Suppressor macrophage treated with lipopolysaccharide for 4 hours (primary cell): ENCODE measurements at places on chromosomes 2 and 18.

- no peak for DNase-seq
These were observed 53.8 kb upstream of the SLC66A3 start for GRCh38 chr2:11101430-11101829.

GRCh38 chr18:64090876-64091275 is 58.0 kb downstream of the LINC00305 start:
- no peak for DNase-seq

- DNase-seq, result no peak
These were observed 26.1 kb upstream of the SALL3 start for GRCh38 chr18:78953566-78953965.

- no peak for DNase-seq
These were observed 102.2 kb upstream of the RND3 start for GRCh38 chr2:150589681-150590080.

DNA sequence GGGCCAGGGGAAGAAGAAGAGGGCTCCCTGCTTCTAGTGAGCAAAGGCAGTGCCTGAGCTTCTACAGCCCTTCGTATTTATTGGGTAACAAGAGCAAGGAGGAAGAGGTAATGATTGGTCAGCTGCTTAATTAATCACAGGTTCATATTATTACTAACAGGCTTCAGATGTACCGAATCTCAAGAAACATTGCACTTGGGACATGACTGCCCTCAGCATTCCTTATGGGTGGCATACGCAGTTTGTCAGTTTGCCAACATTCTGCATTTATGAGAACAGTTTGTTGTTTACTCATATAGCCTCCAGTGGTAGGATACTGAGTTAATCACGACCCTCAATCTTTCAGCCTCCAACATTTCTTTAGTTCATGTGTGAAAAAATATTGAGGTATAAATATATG is 84.5 kb downstream of the HIBCH start:
- no peak for DNase-seq

GRCh38 chr2:241087420-241088268 is 14.4 kb downstream of the MTERF4 start:
- no peak for DNase-seq

GRCh38 chr18:33578518-33579348 is 714 bp downstream of the ASXL3 start:
- DNase-seq, result no peak

DNA sequence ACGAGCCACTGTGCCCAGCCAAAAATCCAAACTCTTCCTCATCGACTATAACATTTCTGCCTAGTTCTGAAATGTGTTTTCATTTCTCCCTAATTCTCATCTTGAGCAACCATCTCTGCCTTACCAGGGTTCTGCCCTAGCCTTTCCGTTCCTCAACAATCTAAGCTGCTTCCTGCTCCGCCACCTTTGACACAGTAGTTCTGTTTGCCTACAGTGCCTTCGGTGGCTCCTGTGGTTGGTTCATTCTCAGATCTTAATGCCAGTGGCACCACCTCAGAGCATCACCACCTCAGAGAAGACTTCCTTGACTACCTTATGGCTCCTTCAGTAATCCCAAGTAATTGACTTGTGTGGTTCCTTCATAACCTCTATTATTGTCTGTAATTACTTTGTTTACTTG is 3.8 kb downstream of the SOCS6 start:
- peak; percentile 34 for DNase-seq

- no peak for DNase-seq
These were observed 91.3 kb upstream of the RAB27B start for GRCh38 chr18:54736981-54737380.

GRCh38 chr2:106122157-106122556 is 71.9 kb downstream of the UXS1 start:
- no peak for DNase-seq

- no peak for DNase-seq
These were observed 9.5 kb upstream of the KCNG3 start for GRCh38 chr2:42503291-42503690.

GRCh38 chr2:8053216-8053615 is 628.6 kb upstream of the ID2 start:
- peak; percentile 50 for DNase-seq

- no peak for DNase-seq
These were observed 479.5 kb downstream of the TNS1 start for GRCh38 chr2:217523286-217523685.

DNA sequence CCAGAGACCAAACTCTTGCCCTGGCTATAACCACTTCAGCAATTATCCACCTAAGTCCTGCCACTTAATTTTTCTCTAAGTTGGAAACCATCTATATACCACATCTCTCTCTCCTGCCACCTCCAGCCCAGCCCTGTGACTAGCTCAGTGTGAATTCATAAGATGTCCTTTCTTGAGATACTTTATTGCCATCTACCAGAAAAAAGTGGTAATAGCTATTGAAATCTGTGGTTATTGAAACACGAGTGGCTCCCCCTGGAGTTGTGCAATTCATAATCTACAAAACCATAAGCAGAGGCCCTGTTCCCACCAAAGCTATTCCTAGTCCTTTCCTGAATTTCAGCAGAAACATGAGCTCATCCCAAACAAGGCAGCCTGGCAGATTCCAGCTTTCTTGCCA is 324.0 kb downstream of the TXNL1 start:
- DNase-seq, result no peak

GRCh38 chr2:47636176-47636575 is 146.8 kb upstream of the MSH6 start:
- no peak for DNase-seq

DNA sequence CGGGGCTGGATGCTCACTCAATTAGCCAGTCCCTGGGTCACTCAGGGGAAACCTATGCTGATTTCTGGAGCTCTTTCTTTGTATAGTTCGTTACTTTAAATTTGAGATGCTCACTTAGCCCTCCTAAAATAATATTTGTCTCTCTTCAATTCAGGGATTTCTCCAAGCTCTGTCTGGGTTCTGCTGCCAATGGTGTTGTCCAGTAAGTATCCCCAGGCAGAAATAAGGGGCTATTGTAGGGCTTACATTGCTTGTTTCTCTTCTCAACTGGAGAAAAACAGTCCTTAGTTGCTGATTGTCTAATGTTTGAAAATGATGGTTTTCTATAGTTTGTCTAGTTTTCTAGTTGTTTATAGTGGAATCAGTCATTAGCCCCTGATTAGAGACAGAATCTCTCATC is 5.0 kb downstream of the RAB6C start:
- no peak for DNase-seq

- no peak for DNase-seq
These were observed 63.1 kb downstream of the NAPG start for GRCh38 chr18:10588975-10589374.

DNA sequence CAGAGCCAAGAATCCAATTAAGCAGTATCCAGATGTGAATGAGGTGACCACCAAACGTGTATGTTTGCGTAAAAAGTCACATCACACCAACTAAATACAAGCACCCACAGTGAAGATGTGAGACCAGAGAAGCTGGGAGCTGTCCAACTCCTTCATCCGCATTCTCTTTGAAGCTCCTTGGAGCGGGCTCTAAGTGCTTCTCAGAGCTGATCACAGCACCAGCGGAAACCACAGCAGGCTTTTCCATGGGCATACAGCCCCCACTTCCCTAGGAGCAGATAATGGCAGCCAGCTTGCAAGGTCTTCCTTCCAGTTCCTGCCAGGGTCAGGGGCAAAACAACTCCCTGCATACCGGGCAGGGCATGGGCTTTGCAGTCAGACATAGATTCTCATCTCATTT is 36.4 kb downstream of the REEP1 start:
- no peak for DNase-seq

DNA sequence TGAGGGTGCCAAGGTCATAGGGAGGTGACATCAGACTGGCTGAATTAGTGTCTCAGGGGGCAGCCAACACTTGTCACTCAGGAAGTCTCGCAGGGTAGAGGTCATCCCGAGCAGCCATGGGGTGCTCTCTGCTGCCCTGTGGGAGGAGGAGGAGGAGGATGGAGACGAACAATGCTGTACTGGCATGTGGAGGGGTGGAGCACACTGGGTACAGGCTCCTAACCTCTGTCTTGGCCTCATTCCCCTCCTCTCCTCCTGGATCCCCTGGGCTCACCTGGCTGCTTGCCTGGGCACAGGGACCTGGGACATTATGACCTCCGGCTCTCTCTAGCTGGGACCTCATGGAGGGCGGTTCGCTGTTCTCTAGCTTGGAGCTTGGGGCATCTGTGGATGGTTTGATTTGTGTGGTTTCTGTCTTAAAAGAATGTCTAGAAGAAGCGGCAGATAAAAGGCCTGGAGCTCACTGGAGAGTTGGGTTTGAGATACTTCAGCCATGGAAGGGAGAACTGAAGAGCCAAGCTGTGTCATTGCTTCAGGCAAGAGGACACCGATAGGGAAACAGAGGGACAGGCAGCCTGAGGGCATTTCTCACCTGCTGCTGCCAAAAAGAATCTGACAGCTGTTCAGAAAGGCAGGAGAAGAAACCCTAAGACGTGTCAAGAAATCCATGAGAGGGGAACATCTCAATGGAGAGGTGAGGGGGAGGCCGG is 133.1 kb downstream of the SEPTIN10 start:
- no peak for DNase-seq

- DNase-seq, result no peak
These were observed 14.7 kb downstream of the CUL3 start for GRCh38 chr2:224570328-224570993.

DNA sequence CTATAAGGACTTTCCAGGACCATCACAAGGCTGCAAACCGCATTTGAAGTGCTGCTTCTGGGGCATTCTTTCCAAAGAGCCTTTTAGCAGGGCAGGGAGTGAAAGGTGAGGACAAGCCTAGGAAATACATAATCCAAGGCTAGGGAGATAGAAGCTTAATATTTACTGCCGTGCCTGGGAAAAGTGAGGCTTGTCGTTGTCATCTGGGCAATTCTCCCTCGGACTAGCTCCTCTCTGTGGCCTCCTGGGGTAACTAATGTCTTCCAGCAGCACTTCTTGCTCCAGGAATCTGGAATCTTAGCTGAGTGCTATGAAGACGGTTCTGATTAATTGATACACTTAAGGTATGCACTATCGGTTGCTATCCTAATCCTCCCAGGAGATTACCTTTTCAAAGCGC is 69.3 kb upstream of the ATL2 start:
- DNase-seq, result no peak

- no peak for DNase-seq
These were observed 92.8 kb upstream of the BARD1 start for GRCh38 chr2:214902286-214902685.

DNA sequence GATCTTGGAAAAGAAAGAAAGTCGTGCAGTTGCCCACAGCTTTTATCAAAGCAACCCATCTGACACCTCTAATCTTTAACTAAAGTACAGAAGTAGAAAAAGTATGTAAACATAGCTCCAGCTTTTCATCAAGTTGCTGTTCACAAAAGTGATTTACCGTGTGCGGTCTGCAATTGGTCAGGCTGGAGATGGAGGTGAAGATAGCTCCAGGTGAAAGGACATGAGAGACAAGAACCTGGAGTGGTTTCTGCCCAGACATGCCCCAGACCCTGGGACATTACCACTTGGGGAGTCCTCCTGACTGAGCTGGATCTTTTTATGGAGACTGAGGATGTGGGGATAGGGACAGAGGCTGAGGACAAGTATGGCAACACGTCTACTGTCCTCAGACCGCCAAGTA is 82.7 kb downstream of the LAMA1 start:
- no peak for DNase-seq

- no peak for DNase-seq
These were observed 633 bp downstream of the KIAA1328 start for GRCh38 chr18:36829362-36830157.

DNA sequence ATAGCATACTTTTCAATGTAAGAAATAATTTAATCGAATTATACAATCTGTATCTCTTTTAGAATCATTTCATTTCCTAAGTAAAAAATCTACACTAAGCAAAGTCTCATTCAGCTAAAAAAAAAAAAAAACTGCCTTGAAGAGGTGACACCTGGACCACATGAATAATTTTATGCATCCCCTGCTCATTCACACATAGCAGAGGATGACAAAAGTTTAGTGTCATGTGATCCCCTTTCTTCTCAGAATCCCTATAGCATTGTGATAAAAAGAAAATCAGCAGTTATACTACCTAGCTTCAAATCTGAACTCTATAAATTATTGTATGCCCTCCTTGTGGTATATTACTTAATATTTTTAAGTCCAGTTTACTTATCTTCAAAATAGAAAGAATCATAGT is 603.8 kb downstream of the ERBB4 start:
- DNase-seq, result no peak

GRCh38 chr2:239251971-239252370 is 148.8 kb downstream of the HDAC4 start:
- DNase-seq, result no peak

GRCh38 chr18:433298-433697 is 67.2 kb downstream of the COLEC12 start:
- no peak for DNase-seq

GRCh38 chr2:191105082-191105481 is 45.7 kb downstream of the STAT4 start:
- DNase-seq, result peak; percentile 40

DNA sequence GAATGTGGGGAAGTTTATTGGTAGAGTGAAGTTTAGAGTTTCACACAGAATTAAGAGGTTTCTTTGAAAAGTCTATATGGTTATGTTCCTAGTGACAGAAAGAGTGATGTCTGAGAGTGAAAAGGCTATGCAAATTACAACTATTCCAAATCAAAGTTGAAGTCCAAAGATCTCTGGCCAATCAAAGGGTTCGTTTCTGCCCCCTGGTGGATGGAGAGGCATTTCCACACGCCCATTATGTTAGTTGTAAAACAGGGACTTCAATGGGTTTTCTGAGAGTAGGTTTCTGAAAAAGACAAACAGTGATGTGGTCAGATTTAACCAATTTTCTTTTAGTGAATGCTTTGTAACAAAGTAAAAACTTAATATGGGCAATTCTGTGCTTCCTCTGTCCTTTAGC is 441.5 kb upstream of the POU3F3 start:
- peak; percentile 23 for DNase-seq

- no peak for DNase-seq
These were observed 130.7 kb downstream of the UBE2E3 start for GRCh38 chr2:181111059-181111458.

- no peak for DNase-seq
These were observed 89.0 kb upstream of the RBMS1 start for GRCh38 chr2:160582490-160583145.

- no peak for DNase-seq
These were observed 34.8 kb downstream of the C1D start for GRCh38 chr2:68027959-68028358.

DNA sequence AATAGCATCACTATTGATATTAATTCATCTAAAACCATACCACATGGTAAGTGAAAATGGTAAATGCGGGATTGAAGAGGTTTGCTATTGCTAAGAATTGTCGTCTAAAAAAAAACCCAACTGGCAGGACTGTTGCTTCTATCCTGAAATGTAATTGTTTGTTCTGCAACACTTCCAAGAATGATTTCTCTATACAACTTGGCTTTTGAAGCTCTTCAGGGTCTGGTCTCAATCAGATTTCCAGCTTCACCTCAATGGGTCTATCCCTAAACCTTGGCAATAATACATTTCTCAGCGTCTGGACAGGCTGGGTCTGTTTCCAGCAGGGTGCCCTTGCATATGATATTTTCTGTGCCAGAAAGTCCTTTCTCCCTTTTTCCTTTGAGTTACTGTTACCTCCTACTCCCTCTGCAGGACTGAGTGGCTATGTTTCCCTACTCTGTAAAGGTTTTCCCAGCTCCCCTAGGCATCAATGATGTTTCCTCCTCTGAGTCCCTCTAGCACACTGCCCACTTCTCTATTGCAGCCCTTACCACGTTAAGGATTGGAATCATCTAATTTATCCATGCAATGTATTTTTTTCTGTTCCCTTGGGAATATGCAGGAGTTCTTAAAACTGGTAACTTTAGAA is 118.2 kb upstream of the REV1 start:
- DNase-seq, result no peak

- DNase-seq, result no peak
These were observed 214.5 kb downstream of the ZBTB7C start for GRCh38 chr18:48194591-48195181.

- no peak for DNase-seq
These were observed 10.2 kb upstream of the PTPN4 start for GRCh38 chr2:119749477-119750012.
